ENCODE measurements at places on chromosomes 11 and 22. TPM values are rescaled to one million over a fixed set of nuclear protein-coding genes. Genes with fewer than 3 reads are reported as not detected.

DNA sequence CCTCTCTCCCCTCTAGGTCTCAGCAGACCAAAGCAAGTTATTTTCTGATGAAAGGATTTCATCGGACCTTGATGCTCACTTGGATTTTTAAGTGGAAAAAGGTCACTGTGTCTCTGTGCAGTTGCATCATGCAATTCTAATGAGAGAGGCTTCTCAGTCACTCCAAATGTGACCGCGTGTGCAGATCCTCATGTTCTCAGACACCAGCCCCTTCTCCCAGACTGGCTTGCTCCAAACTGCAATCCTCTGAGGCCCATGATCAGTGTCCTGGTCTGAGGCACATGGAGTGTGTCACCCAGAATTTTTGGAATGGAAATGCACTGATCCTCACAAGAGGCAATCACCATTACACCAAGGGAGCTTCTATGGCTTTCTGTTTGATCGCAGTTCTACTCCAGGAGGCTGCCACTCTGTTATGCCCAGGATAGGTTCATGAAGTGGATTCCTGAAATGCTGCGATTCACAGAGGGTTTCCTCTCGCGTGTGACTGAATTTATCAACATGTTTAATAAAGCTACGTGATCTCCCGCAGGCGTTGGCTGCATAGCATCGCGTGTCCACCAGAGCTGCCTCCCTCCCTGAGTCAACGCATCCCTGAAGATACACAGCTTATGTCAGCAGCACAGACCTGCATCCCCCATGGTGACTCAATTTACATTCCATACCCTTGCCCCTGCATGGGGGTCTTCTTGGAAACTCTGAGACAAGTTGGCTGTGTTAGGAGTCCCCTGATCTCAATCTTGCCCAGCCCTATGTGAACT, 544.6 kb upstream of the B3GAT1 start:
- DNase-seq, result no peak

DNA sequence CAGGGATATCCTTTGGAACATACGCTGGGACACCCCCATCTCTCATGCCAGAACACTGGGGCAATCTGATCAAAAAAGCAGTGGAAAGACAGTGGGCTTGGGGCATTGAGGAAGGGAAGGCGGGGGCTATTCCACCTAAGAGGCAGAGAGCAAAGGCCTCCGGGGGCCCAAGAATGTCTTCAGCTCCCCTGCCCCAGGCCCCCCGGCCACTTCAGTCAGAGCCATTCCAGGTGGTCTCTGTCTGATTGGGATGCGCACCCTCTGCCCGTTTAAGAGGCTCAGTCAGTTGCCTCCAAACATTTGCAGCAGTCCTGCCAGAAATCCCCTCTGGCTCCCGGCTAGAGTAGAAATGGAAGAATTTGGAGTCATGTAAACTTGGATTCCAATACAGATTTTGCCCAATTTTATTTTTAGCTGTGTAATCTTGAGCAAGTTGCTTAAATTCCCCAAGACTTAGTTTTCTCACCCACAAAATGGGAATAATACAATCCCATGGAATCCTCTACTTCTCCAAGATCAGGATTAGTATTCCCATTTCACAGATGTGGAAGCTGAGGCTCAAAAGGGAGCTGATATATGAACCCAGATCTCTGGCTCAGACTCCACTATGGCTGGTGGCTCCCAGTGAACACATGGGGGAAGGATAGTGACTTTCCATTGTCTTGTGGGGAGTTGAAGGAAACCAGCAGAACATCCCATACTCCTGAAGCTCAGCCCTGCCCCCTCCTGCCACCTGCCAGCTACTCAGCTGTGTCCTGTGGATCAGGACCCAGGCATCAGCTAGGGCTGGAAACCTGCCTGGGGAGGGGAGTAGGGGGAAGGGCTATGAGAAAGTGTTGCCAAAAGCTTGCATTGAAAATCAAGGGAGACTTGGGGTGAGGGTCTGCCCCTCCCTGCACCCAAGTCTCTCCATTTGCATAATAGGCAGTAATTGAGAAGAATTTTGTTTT, 6.1 kb upstream of the WNT11 start:
- DNase-seq, result no peak

DNA sequence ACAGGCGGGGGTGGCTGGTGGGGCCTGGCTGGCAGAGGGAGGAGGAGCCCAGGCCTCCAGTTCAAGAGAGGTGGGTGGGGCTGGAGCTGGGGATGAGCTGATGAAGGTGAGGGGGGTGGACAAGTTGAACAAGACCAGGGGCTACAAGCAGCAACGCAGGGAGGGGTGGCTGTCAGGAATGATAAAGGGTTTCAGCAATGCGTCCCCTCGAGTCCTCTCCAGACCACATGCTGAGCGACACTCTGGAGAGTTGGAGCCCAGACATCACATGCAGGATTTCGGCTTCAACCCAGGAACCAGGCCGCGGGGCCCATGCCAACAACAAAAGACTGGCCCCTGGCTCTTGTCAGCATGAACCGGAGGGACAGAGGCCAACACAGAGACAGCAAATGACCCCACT, 480.3 kb downstream of the BRD1 start:
- DNase-seq, result no peak

DNA sequence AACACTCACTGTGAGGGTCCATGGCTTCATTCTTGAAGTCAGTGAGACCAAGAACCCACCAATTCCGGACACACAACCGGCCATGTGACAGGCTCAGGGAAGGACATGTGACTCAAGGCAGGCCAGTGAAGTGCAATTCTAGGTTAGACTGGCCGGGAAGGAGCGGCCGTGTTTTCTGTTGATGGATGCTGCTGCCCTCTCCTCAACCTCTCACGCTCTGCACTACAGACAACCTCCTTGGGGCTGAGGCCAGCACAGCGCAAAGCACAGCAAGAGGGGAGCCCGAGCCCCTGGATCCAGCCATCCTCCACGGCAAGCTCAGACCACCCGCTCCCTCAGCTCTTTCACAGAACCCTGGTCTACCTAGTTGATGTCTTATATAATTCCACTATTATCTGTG, 2.8 kb downstream of the NUDT8 start:
- no peak for DNase-seq

DNA sequence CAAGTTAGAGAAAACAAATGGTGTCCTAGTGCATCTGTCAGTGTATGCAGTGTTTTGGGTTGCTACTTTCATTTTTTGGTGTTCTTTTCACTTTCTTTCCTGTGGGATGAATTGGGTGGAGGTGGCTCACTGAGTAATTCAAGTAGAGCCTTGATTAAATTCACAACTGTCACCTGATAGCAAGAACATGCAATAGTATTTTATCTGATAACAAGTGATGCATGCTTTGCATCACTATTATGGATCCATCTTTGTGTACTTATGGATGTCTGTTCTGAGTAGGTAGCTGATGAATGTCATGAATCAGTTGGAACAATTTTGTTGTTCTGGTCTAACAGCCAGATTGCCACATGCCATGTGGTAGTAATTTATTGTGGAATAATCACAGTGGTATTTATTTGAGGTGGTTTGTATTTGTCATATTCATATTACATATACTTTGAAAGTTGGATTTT, 87.5 kb downstream of the DDX10 start:
- no peak for DNase-seq

GRCh38 chr11:100716838-100717237, 29.8 kb downstream of the ARHGAP42 start:
- DNase-seq, result no peak

- DNase-seq, result no peak
These were observed 41.2 kb downstream of the PARVG start for GRCh38 chr22:44221710-44222475.

- DNase-seq, result no peak
These were observed 10.6 kb upstream of the CSNK1E start for GRCh38 chr22:38327805-38328204.

- DNase-seq, result no peak
These were observed 112.3 kb upstream of the LMO1 start for GRCh38 chr11:8375932-8376331.

GRCh38 chr11:82560836-82561235, 172.8 kb downstream of the FAM181B start:
- no peak for DNase-seq

DNA sequence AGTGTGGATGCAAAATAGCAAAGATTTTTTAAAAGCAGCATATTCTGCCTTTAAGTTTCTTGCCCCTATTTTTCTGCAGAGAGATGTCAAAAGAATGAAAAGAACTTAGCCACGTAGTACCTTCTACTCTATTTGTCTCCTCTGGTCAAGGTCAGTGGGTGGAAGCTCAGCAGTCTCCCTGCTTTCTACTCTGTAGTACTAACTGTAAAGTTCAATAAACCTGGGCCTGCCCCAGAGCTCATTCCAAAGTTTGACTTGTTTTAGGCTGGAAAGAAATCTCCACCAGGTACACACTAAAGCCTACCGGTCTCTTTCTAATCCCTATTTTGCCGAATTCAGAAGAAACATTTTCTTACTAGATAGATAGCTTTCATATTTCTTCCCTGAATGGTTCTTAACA, 247.9 kb upstream of the ARHGAP20 start:
- DNase-seq, result no peak

DNA sequence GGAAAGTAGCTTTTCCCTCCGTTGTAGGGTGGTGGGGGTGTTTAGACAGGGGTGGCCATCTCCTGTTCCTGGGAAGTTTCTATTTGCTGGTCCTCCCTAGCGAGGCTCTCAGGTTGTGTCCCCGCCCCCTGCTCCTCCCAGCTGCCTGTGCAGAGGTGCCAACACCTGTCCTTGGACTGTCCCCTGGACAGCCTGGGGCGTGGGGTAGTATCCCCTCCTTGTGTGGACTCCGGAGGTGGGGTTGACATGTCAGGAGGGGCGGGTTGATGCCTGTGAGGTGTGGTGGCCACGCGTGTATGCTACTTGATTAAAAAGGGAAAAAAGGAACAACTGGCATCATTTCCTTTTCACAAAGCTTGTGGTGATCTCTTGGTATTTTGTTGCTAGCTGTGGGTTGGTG, 14.3 kb upstream of the RANBP1 start:
- DNase-seq, result no peak

GRCh38 chr11:77418155-77418970, 55.5 kb downstream of the PAK1 start:
- DNase-seq, result no peak

DNA sequence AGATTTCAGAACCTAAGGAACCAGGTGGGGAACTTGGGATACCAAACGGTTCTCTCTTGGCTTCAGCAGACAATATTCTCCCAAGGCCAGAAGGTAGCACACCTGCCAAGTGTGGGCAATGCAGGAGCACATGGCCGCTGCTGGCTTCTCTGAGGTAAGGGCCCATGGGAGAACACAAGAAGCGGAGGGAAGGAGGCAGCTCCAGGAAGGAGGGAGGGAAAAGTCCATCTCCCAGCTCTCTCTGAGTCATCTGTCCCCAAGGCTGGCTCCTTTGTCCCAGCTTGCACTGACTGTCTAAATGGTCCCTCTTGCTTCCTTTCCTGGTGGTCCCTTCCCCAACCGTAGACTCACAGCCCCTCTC, 557.9 kb upstream of the CADM1 start:
- DNase-seq, result no peak

DNA sequence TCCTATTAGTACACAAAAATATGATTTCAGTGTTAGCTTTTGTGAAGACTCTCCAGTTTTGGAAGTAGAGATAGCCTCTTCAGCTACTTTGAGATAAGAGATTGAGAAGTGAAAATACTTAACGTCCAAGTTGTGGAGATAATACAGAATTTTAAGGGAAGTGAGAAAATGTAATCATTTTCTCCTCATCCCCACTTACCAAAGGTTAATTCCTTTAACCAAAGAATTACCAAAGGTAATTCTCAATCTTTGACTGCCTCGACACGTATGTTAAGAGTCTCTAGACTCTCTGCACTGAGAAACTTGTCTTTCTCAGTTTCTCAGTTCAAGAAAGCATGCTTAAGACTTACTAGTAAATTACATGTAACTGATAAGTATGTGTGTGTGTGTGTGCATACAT, 15.3 kb downstream of the C11orf54 start:
- DNase-seq, result no peak

- DNase-seq, result peak; percentile 60
These were observed 15.0 kb downstream of the RHOD start for GRCh38 chr11:67071420-67072284.

GRCh38 chr22:28989035-28989464, 72.6 kb downstream of the C22orf31 start:
- peak; percentile 71 for DNase-seq

DNA sequence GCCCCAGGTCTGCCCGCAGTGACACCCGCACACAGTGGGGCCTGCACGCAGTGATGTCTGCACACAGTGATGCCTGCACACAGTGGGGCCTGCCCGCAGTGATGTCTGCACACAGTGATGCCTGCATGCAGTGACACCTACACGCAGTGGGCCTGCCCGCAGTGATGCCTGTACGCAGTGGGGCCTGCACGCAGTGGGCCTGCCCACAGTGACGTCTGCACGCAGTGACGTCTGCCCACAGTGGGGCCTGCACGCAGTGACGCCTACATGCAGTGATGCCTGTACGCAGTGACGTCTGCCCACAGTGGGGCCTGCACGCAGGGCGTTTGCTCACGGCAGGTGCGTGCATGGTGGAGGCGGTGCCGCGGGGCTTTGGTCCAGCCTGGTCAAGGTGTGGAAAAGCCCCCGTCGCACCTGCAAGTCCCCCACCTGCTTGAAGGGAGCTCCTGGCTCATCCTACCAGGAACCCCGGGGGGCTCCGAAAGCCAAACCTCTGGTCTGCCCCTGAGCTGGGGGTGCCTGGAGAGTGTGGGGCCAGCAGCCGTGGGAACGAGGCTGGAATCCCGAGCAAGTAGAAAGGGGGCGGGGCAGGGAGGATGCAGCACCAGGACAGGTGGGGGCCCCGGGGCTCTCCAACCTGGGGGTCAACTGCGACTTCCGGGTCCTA, 8.9 kb upstream of the SYT8 start:
- peak; percentile 31 for DNase-seq

DNA sequence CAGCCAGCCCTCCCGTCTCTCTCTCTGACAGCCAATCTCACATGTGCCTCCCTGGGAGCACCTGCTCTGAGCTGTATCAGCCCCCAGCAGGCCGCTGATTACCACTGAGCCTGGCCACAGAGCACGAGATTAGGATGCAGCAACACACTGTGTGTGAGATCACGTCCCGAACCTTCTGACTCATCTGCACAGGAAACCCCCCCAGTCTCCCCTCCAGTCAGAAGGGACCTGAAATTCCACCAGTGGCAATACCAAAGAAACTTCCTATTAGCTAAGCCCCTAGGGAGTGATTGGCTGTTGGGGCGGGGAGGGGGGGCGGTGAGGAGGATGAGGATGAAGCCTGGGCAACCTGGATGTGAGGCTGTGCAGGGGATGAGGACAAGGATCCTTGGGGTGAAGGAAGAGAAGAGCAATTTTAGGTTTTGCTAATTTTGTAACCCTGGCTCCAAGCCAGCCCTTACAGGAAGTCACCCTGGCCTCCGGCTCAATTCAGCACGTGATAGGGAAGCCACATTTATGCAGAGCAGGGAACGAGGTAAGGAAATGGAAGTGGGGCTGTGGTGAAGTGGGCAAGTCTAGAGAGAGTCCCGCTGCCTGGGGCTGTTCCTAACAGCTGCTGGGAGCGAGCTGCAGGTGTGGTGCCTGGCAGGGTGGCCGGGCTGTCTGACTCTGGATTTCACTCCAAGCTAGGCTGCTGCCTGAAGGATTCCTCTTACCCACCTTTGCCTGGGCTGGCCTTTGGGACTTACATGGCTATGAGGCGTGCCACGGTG, 1.9 kb downstream of the SLC43A3 start:
- DNase-seq, result no peak

The MPZL2 gene
- 1.2 TPM for total RNA-seq

The TNKS1BP1 gene
- 48.0 TPM for total RNA-seq

The CABP4 gene
- 0.18 TPM for total RNA-seq

The LARGE1 gene
- total RNA-seq, result 89.6 TPM

The HOATZ gene
- total RNA-seq, result not detected

The OR51M1 gene
- not detected for total RNA-seq

The TPBGL gene
- total RNA-seq, result 2.3 TPM

The LARGE2 gene
- total RNA-seq, result not detected
